Thymus (tissue), 14 donors: ENCODE measurements at places on chromosomes 2 and 18. TPM values are rescaled to one million over a fixed set of nuclear protein-coding genes. Genes with fewer than 3 reads are reported as not detected.

THSD7B gene
- total RNA-seq: 4.2 TPM

ZNF804A gene
- 0.09 TPM for total RNA-seq

DYNAP gene
- total RNA-seq: 0.09 TPM

EHD3 gene
- 2.7 TPM for total RNA-seq

TNFAIP6 gene
- 2.3 TPM for total RNA-seq

SAG gene
- total RNA-seq: 0.61 TPM

CREG2 gene
- total RNA-seq: 0.38 TPM

COL4A3 gene
- 0.94 TPM for total RNA-seq

DSC1 gene
- total RNA-seq: 0.33 TPM

ACKR3 gene
- total RNA-seq: 7.1 TPM

RAMP1 gene
- total RNA-seq: 6.3 TPM
